ENCODE measurements at places on chromosomes 2 and 18. TPM values are rescaled to one million over a fixed set of nuclear protein-coding genes. Genes with fewer than 3 reads are reported as not detected.

DNA sequence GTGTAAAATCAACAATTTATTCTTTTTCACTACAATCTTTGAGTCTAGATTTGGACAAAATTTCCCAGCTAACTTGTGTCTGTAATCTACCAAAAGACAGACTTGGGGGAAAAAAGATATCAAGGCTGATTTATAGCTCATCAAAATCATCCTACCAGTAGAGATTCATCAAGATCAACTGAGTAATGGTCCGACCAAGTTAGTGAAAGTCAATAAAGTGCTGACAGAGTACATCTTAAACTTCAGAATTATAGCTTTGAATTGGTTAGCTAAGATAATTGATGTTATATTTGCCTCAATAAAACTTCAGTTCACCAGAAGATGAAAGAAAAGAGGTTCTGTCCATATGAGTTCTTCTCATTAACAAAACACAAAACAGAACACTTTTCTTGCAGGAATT is 207.1 kb upstream of the KYNU start:
- no peaks in the 10 kb centered on the region for H3K27me3 ChIP-seq
- H3K4me3 ChIP-seq = no peak overlapping the region
- H3K27ac ChIP-seq = no peak overlapping the region
- H3K36me3 ChIP-seq = no peaks in the 10 kb centered on the region
- DNase-seq = no peak

DNA sequence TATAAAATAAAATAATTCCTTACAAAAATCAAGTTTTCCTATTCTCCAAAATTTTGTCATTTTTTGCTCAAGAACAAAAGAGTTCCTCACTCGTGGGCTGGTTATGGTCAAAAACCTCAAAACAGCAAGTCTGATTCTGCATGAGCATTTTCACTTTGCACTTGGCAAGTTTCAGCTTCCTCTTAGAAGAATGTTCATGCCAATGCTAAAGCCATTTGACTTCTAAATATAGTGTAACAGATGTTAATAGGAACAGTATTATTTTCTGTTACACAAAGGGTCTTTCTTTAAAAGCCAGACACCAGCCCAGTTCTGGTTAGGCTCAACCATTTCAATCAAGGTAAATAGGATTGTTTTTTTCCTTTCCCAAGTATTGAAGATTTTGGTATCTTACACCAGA is 261.3 kb upstream of the CCDC68 start:
- DNase-seq = no peak
- no peak overlapping the region for H3K27ac ChIP-seq
- H3K4me3 ChIP-seq = no peak overlapping the region
- no peaks in the 10 kb centered on the region for H3K27me3 ChIP-seq

GRCh38 chr2:42775810-42776209 is 11.9 kb upstream of the OXER1 start:
- no peak overlapping the region for H3K4me3 ChIP-seq
- no peak for DNase-seq
- peaks cover 8% of the 10 kb centered on the region for H3K4me1 ChIP-seq
- H3K27me3 ChIP-seq = no peaks in the 10 kb centered on the region
- peaks cover 3% of the 10 kb centered on the region for H3K36me3 ChIP-seq

GRCh38 chr2:11588228-11589110 is 54.6 kb downstream of the GREB1 start:
- H3K36me3 ChIP-seq = no peaks in the 10 kb centered on the region
- peaks cover 36% of the 10 kb centered on the region for H3K27me3 ChIP-seq

DNA sequence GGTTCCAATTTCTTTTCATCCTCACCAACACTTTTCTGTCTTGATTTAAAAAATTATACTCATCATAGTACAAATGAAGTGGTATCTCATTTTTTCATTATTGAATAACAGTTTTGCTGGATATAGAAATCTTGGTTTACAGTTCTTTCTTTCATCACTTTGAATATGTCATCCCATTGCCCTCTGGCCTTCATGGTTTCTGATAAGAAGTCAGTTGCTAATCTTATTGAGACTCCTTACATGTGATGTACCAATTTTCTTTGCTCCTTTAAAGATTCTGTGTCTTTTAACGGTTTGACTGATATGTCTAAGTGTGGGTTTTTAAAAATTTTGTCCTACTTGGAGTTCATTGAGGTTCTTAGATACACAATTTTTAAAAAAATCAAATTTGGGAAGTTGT is 35.0 kb downstream of the SLC3A1 start:
- H3K4me1 ChIP-seq = no peaks in the 10 kb centered on the region
- no peak overlapping the region for H3K27ac ChIP-seq
- H3K36me3 ChIP-seq = peaks cover 4% of the 10 kb centered on the region

DNA sequence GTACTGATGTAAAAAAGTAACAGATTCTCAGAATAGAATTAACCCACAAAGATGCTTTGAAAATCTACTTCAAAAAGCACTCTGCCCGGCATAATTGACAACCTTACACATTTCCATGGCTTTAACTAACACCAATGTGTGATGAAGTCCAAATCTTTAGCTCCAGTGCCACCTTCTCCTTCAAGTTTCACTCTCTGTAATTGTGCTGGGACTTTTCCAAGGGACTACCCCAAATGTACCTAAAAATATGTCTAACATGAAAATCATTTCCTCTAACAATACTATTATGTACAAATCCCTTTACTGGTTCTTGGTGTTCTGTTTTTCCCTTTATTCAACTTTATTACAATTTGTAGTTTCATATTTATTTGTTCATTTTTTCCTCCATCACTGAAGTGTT is 20.6 kb upstream of the UBE2E3 start:
- no peak overlapping the region for H3K4me3 ChIP-seq
- no peak overlapping the region for H3K27ac ChIP-seq

DNA sequence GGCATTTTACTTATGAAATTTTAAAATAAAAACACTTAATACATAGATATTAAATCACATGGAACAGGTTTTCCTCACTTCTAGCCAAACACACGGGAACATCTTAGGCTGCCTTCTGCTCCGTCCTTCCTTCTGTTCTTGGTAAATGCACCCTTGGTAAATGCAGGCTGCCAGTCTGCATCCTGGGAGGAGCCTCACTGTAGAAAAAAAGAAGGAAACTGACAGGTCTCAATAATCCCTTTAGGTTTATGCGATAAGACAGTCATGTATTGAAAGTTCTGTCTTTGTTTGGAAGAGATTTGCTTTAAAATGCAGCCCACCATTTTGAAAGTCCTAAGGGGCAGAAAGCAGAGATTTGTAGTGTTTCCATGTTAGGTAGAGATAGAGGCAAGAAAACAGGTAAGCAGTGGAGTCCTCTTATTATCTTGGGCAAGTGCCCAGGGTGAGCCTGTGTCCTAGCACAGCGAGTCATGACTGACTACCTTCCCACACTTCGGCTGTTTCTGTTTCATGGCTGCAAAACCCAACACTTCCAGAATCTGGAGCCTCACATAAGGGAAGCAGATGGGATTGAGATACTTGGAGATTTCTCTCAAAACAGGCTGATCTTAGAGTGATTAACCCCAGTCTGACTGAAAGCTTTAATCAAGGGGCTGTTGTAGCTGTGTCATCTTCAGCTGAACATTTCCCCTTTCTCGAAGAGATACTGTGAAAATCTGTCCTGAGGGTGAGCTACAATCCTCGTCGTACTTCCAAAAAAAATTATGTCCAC is 131.4 kb upstream of the MAP3K20 start:
- peaks cover 13% of the 10 kb centered on the region for H3K4me1 ChIP-seq
- H3K27ac ChIP-seq = peak overlapping the region; percentile 19
- no peaks in the 10 kb centered on the region for H3K36me3 ChIP-seq
- H3K27me3 ChIP-seq = peaks cover 14% of the 10 kb centered on the region
- no peak overlapping the region for H3K4me3 ChIP-seq

- no peak overlapping the region for H3K4me3 ChIP-seq
- H3K27me3 ChIP-seq = no peaks in the 10 kb centered on the region
- H3K36me3 ChIP-seq = no peaks in the 10 kb centered on the region
- no peak for DNase-seq
- H3K4me1 ChIP-seq = no peaks in the 10 kb centered on the region
These were observed 21.0 kb upstream of the PDE1A start for GRCh38 chr2:182447863-182448262.

GRCh38 chr18:42977982-42978637 is 137.4 kb downstream of the RIT2 start:
- no peak overlapping the region for H3K4me3 ChIP-seq
- DNase-seq = no peak
- H3K27ac ChIP-seq = no peak overlapping the region
- no peaks in the 10 kb centered on the region for H3K4me1 ChIP-seq

RGPD5 gene
- 176 TPM for total RNA-seq

FIGN gene
- not detected for total RNA-seq

Measured in T-helper 17 cell (primary cell).